ENCODE measurements at places on chromosomes 16 and 17. TPM values are rescaled to one million over a fixed set of nuclear protein-coding genes. Genes with fewer than 3 reads are reported as not detected.

The PHLPP2 gene
- total RNA-seq, result 9.6 TPM

The FAM20A gene
- 5.0 TPM for total RNA-seq

The TOB1 gene
- total RNA-seq, result 21.9 TPM

The STAC2 gene
- not detected for total RNA-seq

The EXOC3L1 gene
- not detected for total RNA-seq

The CES5A gene
- not detected for total RNA-seq

The SMIM36 gene
- total RNA-seq, result not detected

The YPEL2 gene
- 8.5 TPM for total RNA-seq

The RMI2 gene
- total RNA-seq, result 55.7 TPM

The FHOD1 gene
- 10.9 TPM for total RNA-seq

The ASPA gene
- total RNA-seq, result not detected
